Uterus (tissue), 4 donors: ENCODE measurements at places on chromosomes 3 and 15. TPM values are rescaled to one million over a fixed set of nuclear protein-coding genes. Genes with fewer than 3 reads are reported as not detected.

GRCh38 chr15:49830391-49830790 is 209.5 kb downstream of the DTWD1 start:
- no peak for DNase-seq
- no peak overlapping the region for H3K4me3 ChIP-seq
- no peak overlapping the region for H3K27ac ChIP-seq
- no peaks in the 10 kb centered on the region for H3K36me3 ChIP-seq

DNA sequence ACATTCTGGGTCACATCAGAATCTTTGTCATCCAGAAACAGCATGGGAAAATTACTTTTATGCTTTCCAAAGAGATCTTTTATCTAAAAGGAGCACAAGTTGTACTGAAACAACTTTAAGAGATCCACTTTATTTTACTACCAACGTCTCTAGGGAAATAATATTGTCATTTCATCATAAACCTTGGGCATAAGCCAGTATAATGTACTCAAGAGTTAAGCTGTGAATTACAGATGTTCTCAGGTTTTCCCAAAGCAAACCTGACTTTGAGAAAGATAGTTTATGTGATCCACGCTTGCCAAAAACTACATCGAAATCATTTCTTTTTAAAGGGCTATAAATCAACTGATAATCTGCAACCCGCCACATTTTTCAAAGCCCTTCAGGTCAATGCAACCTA is 124.1 kb upstream of the CRBN start:
- no peaks in the 10 kb centered on the region for H3K4me1 ChIP-seq
- no peaks in the 10 kb centered on the region for H3K36me3 ChIP-seq
- no peak for DNase-seq
- H3K27me3 ChIP-seq, result no peaks in the 10 kb centered on the region

- DNase-seq, result no peak
- no peaks in the 10 kb centered on the region for H3K27me3 ChIP-seq
- H3K36me3 ChIP-seq, result no peaks in the 10 kb centered on the region
- H3K4me1 ChIP-seq, result peaks cover 8% of the 10 kb centered on the region
- no peak overlapping the region for H3K27ac ChIP-seq
Observed at GRCh38 chr3:30858894-30859389, 35.5 kb downstream of the GADL1 start.

DNA sequence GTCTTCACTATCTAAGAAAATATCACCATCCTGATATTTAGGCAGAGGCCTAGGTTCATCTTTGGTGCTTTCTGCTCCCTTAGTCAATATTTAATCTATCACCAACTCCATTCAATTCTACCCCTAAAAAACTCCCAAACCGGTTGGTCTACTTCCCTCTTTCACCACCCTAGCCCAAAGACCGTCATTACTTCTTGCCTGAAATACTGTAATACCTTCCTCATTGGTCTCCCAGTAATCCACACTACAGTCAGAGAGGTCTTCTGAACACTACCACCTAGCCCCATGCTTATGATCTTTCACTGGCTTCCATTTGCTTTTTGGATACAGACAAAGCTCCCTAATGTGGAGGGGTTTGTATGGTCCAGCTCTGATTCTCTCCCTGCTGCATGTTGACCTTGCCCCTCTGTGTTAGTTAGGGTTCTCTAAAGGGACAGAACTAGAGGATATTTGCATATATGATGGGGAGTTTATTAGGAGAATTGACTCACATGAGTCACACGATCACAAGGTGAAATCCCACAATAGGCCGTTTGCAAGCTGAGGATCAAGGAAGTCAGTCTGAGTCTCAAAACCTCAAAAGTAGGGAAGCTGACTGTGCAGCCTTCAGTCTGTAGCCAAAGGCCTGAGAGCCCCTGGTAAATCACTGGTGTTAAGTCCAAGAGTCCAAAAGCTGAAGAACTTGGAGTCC is 36.4 kb upstream of the ATP2C1 start:
- H3K4me1 ChIP-seq, result no peaks in the 10 kb centered on the region
- no peak overlapping the region for H3K4me3 ChIP-seq
- no peaks in the 10 kb centered on the region for H3K36me3 ChIP-seq
- H3K27ac ChIP-seq, result no peak overlapping the region
- H3K27me3 ChIP-seq, result no peaks in the 10 kb centered on the region
- no peak for DNase-seq

- H3K27ac ChIP-seq, result peak overlapping the region; percentile 70
- no peaks in the 10 kb centered on the region for H3K36me3 ChIP-seq
- DNase-seq, result peak; percentile 13
- no peak overlapping the region for H3K4me3 ChIP-seq
- no peaks in the 10 kb centered on the region for H3K27me3 ChIP-seq
Observed at GRCh38 chr15:68307131-68307928, 29.8 kb downstream of the FEM1B start.

The OXTR gene
- total RNA-seq, result 1.5 TPM

- no peak for DNase-seq
- H3K4me1 ChIP-seq, result no peaks in the 10 kb centered on the region
- H3K27ac ChIP-seq, result no peak overlapping the region
- no peaks in the 10 kb centered on the region for H3K27me3 ChIP-seq
- no peaks in the 10 kb centered on the region for H3K36me3 ChIP-seq
Observed at GRCh38 chr3:185316740-185317412, 46.1 kb upstream of the MAP3K13 start.

DNA sequence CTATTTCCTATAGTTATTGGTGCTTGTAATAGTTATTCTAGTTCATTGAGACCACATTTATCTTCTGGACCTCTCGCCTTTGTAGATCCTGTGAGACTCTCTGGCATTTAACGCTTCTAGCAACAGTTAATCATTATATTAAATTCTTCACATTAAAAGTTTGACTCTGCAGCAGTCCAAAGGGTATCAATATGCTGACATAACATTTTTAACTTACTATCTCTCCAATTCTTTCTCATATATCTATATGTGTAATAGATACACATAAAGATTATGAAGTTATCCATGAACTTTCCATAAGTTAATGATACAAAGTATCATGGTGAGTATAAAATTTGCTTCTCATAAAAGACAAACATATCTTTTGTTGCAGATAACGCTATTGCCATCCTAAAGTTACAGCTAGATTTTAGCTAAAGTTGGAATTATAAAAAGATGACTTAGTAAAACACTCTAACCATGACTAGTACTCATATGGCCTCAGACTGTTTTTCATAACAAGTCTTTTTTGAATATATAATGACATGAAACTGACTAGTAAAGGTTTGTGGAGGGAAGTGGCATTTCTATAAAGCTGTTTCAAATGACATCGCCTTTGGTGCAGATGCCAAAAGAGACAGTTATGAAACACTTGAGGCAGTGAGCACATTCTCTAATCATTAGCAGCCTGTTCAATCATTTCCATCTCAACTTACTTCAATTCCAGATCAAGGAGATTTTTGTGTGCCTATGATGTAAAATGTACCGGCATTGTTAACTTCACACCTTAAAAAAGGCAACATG is 379.3 kb upstream of the CBLB start:
- H3K4me1 ChIP-seq, result no peaks in the 10 kb centered on the region
- no peaks in the 10 kb centered on the region for H3K27me3 ChIP-seq
- H3K36me3 ChIP-seq, result no peaks in the 10 kb centered on the region
- H3K27ac ChIP-seq, result no peak overlapping the region
- H3K4me3 ChIP-seq, result no peak overlapping the region

DNA sequence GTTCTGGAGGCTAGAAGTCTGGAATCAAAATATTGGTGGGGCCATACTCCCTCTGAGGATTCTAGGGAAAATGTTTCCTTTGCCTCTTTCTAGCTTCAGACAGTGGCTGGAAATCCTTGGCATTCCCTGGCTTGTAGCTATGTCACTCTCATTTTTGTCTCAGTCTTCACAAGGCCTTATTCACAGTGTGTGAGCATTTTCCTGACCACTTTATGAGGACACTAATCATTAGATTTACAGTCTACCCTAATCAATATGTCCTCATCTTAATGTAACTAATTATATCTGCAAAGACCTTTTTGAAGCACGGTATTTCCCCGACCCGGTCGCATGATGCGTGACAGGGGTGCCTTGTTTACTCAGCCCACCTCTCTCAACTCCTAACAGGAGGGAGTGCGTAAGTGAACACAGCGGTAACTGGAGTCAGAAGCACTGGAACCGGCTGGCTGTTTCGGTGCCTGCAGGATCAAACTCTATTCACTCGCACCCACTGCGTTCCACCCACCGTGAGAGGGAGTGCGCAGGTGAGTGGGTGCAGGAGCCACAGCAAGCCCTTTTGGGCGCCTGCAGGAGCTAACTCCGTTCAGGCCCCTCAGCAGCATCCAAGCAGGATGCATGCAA is 155.0 kb downstream of the EPHA3 start:
- no peak overlapping the region for H3K27ac ChIP-seq
- H3K4me3 ChIP-seq, result no peak overlapping the region
- no peaks in the 10 kb centered on the region for H3K27me3 ChIP-seq
- DNase-seq, result no peak
- H3K36me3 ChIP-seq, result peaks cover 2% of the 10 kb centered on the region

GRCh38 chr3:127342735-127343134 is 54.9 kb upstream of the PRR20G start:
- H3K4me1 ChIP-seq, result no peaks in the 10 kb centered on the region
- no peak overlapping the region for H3K27ac ChIP-seq
- no peak for DNase-seq
- peaks cover 9% of the 10 kb centered on the region for H3K27me3 ChIP-seq

The CCR5 gene
- not detected for total RNA-seq

The SKOR1 gene
- not detected for total RNA-seq

The NAALADL2 gene
- total RNA-seq, result 0.26 TPM

GRCh38 chr3:107965136-107965655 is 125.6 kb downstream of the CD47 start:
- no peak overlapping the region for H3K27ac ChIP-seq
- H3K4me3 ChIP-seq, result no peak overlapping the region
- no peaks in the 10 kb centered on the region for H3K36me3 ChIP-seq

- H3K27ac ChIP-seq, result peak overlapping the region; percentile 70
- H3K4me3 ChIP-seq, result no peak overlapping the region
- no peaks in the 10 kb centered on the region for H3K27me3 ChIP-seq
- H3K36me3 ChIP-seq, result no peaks in the 10 kb centered on the region
- no peak for DNase-seq
Observed at GRCh38 chr15:68537097-68537496, 41.7 kb upstream of the CORO2B start.

- H3K4me3 ChIP-seq, result no peak overlapping the region
- H3K27ac ChIP-seq, result no peak overlapping the region
- H3K4me1 ChIP-seq, result no peaks in the 10 kb centered on the region
- DNase-seq, result no peak
- H3K36me3 ChIP-seq, result no peaks in the 10 kb centered on the region
Observed at GRCh38 chr3:150296123-150296735, 111.9 kb upstream of the TSC22D2 start.

DNA sequence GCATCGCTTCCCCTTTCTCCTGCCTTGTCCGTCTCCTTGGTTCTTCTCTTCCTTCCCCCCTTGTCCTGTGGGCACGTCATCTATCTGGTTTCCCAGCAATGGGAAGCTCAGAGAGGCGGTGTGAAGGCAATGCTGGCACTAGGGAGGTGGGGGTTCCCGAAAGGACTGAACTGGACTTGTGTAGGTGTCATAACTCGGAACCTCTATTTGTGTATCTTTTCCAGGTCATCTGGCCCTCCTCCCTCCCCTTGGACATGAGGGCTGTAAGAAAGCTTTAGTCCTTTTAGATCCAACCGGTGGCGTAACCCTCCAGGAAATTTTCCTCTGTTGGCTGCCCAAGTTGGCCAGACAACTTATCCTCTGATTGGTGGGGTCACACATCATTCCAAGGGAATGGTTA is 231.5 kb upstream of the TLE3 start:
- H3K36me3 ChIP-seq, result no peaks in the 10 kb centered on the region
- no peak overlapping the region for H3K27ac ChIP-seq
- no peaks in the 10 kb centered on the region for H3K27me3 ChIP-seq
- no peaks in the 10 kb centered on the region for H3K4me1 ChIP-seq
- no peak overlapping the region for H3K4me3 ChIP-seq
